Right lobe of liver (tissue), 6 donors: ENCODE measurements at places on chromosomes 2 and 18.

GRCh38 chr2:197931661-197932312, 127.4 kb downstream of the PLCL1 start:
- DNase-seq = no peak

DNA sequence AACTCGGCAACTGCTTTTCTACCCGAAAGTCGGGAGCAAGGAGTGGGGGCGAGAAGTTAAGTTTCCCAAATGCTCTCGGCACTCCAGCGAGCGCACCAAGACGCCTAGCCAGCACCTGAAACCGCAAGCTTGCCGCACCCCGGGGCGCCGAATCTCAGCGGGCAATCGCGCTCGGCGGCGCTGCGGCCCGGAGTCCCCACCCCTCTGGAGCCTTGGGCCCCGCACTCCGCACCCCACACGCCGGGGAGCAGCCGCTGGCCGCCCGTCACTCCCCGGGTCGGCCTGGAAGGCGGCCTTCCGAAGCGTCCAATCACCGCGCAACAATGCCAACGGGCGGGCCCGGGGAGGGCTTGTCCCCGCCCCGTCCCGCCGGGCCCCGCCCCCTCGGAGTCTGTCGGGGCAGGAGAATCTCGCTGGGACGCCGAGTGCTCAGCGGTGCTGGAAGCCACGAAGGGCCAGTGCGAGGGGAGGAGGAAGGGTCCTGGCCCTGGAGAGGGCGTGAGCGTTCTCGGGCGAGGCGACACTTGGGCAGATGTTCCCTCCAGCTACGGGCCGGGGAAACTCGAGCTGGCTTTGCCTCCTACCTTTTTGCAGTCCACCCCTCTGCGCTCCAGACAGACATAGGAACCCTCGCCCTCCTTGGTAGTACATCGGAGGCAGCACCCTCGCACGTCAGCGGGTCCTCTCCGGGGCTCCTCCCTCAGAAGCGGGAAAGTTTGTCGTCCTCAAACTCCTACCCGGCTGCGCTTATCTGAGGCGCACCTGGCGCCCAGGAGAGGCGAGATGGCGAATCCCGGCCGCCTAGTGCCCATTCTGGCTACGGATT, 1.1 kb upstream of the ZBTB7C start:
- DNase-seq = peak; percentile 95

GRCh38 chr2:190103144-190103543, 40.6 kb upstream of the MSTN start:
- DNase-seq = no peak

DNA sequence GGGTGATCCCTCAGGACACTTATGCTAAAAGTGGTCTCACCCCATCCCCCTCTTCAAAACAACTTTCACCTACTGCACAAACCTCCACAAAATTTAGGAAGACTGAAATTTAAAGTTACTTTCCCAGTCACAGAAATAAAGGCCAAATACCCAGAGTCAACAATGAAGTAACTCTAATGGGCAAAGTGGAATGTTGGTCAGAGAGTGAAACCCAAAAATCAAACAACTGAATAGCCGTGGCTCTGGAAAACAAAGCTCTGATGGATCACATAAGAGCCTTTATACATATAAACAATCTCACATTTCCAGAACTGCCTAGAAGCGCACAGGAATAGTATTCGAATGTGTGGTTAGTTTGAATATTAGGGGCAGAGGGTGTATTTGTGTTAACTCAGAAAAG, 4.7 kb downstream of the ACVR1 start:
- DNase-seq = no peak

DNA sequence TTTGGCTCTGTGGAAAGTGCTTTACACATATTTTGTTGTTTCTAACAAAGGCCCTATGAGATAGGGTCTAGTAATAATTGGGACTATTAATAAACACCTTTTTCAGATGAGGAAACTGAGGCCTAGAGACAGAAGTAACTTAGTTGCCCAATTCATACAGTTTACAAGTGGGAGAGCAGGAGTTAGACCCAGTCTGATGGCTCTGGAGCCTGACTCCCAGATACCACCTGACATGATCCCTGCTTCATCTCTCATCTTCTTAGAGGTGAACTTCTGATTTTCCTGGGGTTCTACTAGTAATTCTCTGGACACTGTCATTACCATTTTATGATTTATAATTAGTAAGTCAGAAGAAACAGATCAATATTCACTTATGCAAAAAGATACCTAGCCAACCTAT, 49.1 kb upstream of the OTX1 start:
- DNase-seq = no peak

- no peak for DNase-seq
These were observed 22.5 kb upstream of the RAB27B start for GRCh38 chr18:54805571-54806334.

DNA sequence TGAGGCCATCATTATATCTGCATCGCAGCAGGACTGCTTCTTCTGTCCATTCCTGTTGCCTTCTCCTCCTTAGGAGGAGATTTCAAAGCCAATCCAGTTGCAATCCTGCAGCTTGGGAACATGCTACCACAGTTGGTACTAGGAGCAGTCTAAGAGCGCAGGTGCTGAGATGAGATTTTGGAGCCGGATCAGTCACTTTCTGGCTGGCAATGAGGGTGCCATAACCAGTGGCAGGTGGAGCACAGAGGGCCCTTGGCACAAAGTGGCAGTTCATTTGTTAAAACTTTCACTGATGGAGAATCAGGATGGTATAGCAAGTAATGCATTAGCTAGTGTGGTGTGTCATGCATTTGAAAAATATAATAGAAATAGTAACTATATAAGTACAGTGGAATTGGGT, 173.7 kb upstream of the ATP5MC3 start:
- no peak for DNase-seq

- no peak for DNase-seq
These were observed 2.5 kb upstream of the TET3 start for GRCh38 chr2:73982140-73982617.

GRCh38 chr2:175353275-175353674, 171.8 kb upstream of the ATP5MC3 start:
- no peak for DNase-seq

DNA sequence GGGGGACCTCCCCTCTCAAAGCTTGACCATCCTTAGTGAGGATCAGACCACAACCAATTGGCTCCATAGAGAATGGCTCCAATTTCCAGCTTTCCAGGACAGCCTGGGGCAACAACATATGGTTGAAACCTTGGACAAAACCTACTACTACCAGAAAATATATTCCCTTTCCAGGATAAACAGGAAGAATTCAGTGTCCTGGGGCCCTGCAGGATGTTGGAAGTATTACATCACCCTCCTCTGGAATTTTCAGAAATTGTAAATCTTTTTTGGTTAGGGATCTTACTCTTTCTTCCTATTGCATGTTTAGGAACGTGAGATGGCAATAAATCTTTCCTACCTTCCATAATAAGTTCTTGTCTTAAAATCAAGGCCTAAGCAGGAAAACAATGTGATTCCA, 158.9 kb upstream of the MEIS1 start:
- no peak for DNase-seq

- no peak for DNase-seq
These were observed 881 bp downstream of the PIKFYVE start for GRCh38 chr2:208266936-208267335.
